ENCODE measurements at places on chromosomes 1 and 21.

DNA sequence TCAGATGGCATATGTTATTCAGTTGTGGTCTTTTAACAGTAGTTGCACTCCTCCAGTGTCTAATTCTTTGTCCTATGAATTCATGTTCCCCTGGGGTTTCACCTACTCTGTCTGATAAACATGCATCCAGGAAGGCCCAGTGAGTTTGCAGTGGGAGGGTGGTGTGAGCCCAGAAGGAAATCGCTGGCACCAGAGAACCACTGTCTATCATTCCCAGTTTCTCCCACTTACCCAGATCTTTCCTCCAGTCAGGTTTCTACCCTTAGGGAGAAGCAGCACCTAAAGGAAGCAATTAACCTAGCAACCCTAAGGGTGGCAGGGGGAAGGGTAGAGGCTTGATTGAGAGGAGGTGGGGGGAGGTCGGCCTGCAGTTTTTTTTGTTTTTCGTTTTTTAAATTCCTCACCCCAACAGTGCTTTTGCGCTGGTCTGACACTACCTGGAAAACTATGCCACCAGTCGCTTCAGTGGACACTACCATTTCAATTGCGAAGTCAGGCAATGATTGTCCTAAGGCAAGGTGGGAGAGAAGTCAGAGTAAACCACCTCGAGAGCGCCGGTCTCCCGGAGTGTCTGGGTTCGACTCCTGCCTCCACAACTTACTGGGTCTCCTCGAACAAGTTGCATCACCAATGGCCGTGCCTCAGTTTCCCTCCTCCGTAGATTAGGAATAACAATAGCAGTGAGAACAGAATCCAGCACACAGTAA is 766 bp upstream of the SLC44A3 start:
- no peak for DNase-seq

DNA sequence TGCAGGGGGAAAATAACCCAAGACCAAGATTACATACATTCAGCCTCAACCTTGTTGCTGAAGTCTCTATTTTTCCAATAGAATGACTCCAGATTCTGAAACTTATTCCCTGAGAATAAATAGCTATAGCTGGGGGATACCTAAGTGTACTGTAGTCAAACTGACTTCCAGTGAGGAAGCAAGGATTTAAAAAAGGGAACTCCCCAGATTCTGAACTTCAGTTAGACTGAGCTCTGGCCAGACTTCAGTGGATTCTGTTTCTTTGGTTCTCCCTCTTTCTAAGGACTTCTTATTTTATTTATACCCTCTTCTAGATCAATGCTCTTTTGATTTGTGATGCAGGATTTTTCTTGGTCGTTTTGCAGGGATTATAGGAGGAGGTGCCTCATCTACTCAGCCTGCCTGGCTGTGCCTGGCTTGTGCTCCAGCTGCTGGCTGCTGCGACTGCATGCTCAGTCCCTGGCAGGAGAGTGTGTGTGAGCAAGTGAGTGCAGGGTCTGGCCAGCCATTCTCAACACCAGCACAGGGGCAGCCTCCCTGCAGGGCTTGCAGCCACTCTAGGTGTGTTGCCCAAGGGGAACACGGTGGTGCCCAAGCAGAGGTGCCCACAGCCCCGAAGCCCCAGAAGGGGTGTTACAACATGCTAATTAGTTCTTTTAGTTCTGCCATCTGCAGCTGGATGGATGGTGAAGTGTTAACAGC is 43.0 kb downstream of the SPATA17 start:
- no peak for DNase-seq

- DNase-seq: no peak
These were observed at the start of gene SOX13 for GRCh38 chr1:204072931-204073836. Gene SOX13, plus strand, starts transcription at chr1:204073115. Its CDS starts 39,801 bp downstream, at chr1:204112916.

- DNase-seq: no peak
These were observed 22.2 kb upstream of the DPT start for GRCh38 chr1:168751195-168751650.

GRCh38 chr1:210769473-210769872 is 364.5 kb downstream of the KCNH1 start:
- DNase-seq: no peak

DNA sequence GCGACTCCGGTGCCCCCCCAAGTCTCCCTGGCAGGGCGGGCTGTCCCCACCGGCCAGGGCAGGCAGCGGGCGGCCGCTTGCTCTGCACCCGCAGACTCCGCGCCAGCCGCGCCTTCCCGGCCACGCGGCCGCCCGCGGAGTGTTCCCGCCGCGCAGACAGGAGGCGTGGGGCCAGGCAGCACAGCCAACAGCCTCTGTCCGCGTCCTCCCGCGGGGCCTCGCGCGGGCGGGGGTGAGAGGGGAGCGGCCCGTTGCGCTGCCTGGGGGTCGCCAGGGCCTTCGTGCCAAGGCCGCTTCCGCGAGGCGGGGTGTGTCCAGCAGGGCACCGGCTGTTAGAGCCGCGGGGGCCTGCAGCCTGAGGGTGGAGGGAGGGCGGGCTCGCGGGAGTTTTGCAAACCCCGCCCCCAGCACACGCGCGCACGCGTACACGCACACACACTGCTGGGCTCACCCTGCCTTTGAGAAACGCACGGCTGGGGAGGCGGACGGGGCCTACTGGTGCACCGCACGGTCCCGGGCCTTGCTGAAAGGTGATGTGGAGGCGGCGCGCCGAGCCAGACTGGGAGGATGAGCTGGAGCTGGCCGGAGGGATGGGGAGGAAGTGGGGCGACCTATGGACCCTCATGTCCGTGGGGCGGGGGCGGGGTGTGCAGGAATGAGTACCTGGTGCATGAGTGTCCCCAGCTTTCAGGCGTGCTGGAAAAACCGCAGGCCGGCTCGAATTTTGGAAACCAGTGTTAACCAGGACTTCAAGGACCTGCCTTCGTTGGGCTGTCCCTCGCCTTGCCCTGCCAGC is 41.5 kb downstream of the KIAA1614 start:
- no peak for DNase-seq

DNA sequence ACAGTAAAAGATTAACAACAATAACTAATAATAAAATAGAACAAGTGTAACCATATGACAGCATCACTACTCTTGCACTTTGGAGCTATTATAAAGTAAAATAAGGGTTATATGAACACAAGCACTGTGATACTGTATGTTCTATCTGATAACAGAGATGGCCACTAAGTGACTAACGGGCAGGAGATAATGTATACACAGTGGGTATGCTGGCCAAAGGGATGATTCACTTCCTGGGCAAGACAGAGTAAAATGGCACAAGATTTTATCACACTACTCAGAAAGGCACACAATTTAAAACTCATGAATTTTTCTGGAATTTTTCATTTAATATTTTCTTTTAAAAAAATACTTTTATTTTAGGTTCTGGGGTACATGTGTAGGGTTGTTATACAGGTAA is 12.3 kb downstream of the SLC9C2 start:
- DNase-seq: no peak

GRCh38 chr1:162984699-162985098 is 84.5 kb upstream of the RGS4 start:
- DNase-seq: no peak

DNA sequence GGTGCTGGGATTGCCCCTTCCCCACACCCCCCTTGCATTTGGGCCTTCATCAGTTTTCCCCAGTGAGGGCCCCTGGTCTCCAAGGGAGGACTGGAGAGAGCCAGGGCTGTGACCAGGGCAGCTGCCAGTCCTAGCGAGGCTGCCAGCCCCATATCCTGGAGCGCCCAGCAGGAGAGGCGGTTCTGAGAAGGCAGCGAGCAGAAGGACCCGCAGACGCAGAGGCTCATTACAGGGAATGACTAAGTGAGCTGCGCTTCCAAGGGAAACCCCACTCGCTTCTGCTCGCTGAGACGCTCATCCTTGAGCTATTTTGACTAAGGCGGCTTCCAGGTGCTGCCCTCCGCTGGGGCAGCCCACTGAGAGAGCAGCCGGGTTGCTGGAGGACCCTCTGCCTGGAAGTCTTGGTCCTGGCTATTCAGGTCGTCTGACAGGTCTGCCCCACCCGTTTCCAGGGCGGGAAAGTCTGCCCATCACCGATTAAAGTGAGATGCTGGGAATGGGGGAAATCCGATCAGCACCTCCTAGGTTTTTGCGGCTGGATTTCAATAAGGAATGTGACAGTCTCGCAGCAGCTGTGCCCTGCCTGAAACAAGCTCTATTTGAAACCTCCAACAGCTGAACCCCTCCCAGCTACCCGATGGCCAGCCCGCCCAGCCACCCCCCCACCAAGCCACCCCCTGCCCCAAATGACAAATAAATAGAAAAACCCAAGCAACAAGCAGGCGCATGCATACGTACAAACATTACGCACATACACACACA is 2.8 kb downstream of the KCNN3 start:
- DNase-seq: no peak

GRCh38 chr1:229341774-229342655 is 832 bp downstream of the CCSAP start:
- DNase-seq: peak; percentile 45

- DNase-seq: no peak
These were observed 24.7 kb downstream of the SDE2 start for GRCh38 chr1:225974454-225974853.

GRCh38 chr1:72063364-72064044 is 218.8 kb downstream of the NEGR1 start:
- DNase-seq: no peak

DNA sequence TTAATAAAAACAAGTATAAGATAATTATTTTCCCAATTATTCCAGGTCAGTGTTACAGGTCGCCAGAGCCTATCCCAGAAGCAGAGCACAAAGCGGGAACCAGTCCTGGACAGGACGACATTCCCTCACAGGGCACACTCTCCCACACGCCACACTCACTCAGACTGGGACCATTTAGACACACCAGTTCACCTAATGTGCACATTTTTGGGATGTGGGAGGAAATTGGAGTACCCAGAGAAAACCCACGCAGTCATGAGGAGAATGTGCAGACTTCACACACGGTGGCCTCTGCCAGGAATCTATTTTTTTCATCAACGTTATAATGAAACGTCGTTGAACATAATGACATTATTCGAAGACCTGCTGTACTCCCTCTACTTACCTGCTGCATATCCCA is 20.5 kb upstream of the NRDC start:
- DNase-seq: no peak

DNA sequence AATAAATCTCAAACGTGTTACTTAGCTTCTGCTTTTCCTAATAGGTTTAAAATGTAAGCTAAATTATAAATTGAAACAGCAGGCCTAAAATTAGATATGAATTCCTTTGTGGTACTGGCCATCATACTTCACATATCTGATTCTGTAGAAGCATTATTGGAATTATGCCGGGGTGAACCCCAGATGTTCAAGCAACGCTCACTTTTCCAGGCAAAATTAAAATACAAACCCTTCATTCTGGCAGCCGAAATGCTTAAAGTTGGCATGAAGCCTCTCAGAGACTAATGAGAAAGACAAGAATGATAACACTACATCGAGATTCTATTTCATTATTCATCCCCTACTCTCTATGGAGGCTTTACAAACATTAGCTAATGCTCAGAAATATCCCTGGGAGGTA is 1352.7 kb upstream of the ADGRL2 start:
- no peak for DNase-seq

DNA sequence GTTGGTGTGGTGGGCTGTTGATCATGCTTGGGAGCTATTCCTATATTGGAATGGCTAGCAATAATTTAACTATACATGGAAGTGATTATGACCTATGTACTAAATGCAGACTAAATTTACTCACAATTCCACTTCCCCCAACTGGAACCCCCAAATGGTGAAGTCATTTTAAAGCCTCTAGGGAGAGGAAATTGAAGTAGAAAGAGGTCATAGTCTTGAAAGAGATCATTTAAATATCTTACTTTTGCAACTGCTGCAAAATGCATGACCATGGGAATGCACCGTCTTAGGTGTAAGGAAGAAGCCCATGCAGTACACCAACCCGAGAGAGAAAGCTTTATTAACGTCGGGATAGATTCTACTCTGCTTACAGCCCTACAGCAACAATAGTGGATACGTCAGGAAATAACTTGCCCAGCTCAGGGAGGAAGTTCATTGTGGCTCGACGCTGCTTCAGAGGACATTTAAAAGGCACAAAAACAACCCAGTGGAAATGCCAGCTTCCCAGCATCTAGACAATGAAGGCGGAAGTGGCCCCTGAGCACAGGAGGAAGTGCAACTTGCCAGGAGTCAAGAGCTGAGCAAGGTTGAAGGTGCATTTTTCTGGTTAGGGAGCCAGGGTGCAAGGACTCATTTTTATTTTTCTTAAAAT is 26.5 kb downstream of the CYYR1 start:
- no peak for DNase-seq

DNA sequence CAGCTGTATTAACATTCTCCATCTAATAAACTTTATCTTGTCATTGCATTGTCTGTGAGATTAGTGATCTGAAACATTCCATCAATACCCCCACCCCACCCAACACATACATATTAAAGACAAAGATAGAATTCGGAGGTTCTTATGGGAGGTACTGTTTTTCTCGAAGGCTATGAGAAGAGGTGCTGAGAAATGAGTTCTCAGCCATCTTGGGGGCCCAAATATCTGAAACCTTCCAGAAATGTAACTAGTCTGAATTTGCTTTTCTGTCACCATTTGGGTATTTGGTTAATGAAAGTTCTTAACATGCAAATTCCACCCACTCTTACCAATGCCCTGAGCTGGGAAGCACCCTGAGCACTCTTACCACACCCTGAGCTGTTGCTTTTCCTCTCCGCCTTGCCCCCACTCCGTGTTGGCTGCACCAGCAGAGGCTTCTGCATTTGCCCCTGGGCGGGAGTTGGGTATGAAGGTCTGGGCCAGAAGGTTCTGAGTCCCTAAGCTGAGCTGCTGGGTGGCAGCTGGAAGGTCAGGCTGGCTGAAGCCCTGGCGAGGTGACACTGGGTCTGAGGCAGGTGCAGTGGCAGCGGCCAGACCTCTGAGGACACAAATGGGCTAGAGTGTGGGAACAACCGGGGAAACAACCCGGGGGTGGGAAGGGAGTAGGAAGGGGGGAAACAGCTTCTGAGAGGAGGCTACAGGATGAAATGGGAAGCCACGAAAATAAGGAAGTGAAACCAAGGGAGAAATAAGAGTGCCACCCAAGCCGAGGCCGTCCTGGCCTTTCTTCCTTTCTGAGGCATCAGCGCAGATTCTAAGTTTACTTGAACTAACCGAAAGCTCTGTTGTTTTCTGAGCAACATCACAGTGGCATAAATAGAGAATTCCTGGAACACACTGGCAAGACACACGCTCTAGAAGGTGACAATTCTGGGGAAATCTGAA is 26.3 kb upstream of the IER5 start:
- no peak for DNase-seq

DNA sequence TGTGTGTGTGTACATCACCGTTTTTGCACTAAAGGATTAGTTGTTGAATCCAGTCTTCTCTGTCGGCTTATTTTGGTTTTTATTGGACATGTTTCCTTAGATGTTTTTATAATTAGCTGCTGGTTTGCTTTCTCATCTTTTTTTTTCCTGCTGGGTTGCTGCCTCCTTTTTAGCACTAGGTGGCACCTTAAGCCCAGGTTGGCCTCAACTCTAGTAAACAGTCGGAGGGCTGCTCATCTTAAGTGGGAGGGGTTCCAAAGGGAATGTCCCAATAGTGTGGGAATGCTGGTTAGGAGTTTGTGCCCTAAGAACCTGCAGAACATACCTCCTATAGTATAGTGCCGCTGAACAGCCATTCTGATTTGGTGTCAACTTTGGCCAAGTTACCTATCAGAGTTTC is 570.1 kb upstream of the CXADR start:
- DNase-seq: no peak

- no peak for DNase-seq
These were observed 7.6 kb downstream of the RASSF5 start for GRCh38 chr1:206514813-206515387.

Data from esophagus squamous epithelium (tissue), 5 donors.